M059J (cell line): ENCODE measurements at places on chromosomes 5 and 9. TPM values are rescaled to one million over a fixed set of nuclear protein-coding genes. Genes with fewer than 3 reads are reported as not detected.

FBP2 gene
- not detected in 2 replicates for total RNA-seq

DOK3 gene
- total RNA-seq: 2.2 and 6.7 TPM in 2 replicates

ETF1 gene
- total RNA-seq: 74.2 and 91.3 TPM in 2 replicates

MLANA gene
- not detected in 2 replicates for total RNA-seq

B4GALT7 gene
- total RNA-seq: 37.1 and 43.0 TPM in 2 replicates

CCNI2 gene
- total RNA-seq: not detected in 2 replicates

C5orf58 gene
- not detected in 2 replicates for total RNA-seq

LURAP1L gene
- total RNA-seq: 1.2 and 3.2 TPM in 2 replicates

PCDHA4 gene
- not detected in 2 replicates for total RNA-seq

TENT4A gene
- 9.2 and 11.7 TPM in 2 replicates for total RNA-seq
